ENCODE measurements at places on chromosomes 11 and 22.

DNA sequence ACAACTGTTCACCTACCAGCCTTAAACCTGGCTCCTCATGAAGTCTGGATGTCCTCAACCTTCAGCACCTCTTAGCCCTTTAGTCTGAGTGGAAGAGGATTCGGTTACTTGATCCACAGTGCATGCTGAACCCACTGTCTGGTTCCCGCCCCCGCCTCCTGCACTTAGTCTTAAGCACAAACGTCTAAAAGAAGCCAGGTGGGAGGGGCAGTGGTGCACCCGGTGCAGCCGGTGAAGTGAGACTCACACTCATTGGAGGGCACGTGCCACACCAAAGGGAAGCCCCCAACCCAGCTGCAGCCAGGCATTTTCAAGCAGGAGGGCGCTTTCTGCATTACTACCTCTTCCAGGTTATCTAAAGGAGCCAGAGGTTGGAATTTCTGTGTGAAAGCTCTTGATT, 146.8 kb downstream of the COMMD9 start:
- DNase-seq = no peak

DNA sequence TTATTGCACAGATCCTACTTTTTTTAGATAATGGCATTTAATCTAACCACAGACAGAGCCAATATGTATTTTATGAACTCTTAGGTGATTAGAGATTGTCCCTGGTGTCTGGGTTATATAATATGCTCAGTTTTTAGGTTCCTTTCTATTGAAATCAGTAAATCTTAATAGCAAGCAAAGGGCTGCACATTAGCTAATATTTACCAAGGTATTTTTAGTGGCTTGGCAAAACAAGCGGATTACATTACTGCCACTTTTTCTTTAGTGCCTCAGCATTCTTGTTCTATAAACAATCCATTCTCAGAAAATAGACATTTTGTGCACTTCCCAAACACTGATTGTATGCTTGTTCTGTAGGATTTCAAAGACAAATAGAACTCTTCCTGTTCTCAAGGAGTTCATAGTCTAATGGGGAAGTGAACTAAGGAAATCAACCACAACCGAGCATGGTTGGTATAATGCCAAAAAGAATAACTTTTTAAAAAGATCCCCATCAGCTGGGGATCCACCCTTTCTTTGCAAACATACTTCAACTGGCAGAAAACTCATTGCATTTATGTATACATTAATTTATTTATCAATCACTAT, 23.8 kb downstream of the KCNJ1 start:
- no peak for DNase-seq

DNA sequence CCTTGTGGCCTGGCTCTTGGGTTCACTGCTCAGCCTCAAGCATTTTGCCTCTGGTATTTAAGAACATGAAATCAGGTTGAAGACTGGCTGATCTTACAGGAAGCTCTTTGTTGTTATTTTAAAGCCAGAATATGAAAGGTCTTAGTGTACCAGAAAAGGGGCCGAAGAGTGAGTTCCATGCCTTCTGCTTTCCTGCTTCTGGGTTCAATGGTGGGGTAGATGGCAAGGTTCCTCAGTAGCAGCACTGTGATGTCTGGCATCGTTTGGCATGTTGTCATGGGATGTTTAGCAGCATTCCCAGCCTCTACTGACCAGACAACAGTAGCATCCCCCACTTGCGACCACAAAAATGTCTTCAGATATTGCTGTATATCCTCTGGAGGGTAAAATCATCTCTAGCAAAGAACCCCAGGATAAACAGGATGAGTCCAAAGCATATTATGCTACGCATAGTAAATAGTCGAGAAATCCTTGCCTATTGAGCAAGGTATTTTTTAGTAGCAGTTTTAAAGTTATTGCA, 2.4 kb downstream of the VPS26B start:
- no peak for DNase-seq

- DNase-seq = peak; percentile 85
Observed at GRCh38 chr11:74468521-74468920, 1.2 kb upstream of the KCNE3 start.

DNA sequence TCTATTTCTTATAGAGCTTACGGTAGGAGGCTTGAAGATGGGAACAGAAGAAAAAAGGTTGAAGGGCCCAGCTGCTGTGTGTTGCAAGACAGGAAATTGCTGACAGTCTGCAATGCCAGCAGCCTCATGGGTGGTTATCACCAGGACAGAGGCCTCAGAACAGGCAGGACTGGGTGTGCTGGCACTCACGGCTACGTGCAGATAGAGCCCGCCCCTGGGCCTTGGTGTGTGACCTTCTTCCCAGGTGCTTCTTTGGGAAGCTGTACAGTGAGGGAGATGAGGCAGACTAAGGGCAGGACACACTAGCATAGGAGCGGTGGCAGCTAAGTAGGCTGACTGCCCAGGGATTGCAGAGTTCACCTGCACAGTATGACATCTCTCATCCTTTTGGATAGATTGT, 12.6 kb downstream of the PRAME start:
- peak; percentile 22 for DNase-seq

DNA sequence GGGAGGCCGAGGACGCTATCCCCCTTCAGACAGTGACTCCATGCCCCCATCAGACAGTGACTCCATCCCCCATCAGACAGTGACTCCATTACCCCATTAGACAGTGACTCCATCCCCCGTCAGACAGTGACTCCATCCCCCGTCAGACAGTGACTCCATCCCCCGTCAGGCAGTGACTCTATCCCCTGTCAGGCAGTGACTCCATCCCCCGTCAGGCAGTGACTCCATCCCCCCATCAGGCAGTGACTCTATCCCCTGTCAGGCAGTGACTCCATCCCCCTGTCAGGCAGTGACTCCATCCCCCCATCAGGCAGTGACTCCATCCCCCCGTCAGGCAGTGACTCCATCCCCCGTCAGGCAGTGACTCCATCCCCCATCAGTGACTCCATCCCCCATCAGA, 9.1 kb upstream of the TTLL8 start:
- no peak for DNase-seq

DNA sequence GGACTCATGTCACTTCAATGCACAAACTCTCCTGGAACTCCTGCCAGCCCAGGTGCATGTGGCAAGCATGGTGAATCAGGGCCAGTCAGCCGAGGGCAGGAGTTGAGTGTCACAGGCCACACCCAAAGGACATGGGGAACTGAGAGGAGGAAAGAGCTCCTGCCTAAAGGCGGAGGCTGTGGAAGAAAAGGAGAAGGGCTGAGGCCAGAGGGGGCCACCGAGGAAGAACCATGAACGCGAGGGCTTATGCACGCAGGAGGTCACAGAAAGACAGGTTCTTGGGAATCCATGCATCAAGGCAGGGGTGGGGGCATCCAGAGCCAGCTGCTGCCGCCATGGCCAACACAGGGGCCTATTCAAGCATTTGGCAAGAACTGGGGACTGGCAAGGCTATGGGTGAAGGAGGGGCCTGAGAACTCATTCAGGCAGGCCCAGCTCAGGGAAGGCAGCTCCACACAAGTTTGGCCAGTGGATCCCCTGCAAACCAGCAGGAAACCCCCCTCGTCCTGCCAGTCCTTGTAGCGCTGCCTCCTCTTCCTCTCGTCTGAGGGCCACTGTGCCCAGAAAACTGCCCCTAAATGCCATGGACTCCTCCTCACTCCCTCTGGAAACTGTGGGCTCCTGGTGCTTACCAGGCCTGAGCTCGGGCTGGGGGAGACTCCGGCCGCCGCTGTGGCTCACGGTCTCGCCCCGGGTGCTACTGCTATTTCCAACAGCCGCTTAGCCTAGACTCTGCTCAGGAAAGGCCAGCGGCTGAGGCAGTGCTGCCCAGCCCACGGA, 15.4 kb downstream of the PPM1F start:
- DNase-seq = no peak

DNA sequence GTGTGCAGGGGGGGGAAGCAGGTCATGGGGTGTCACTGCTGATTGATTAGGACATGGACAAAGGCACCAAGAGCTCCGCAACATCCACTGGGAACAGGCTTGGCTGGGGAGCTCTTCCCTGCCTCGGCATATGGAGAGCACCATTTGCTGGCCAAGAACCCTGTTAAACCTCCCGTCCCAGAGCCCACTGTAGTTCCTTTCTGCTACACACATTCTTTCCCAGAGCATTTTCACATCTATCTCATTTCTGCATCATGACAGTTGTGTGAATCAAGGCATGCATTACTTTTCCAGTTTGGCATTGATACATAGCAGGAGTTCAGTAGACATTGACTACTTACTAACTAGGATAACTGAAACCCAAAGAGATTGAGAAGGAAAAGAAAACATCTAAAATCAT, 333.4 kb upstream of the B3GAT1 start:
- DNase-seq = no peak

- peak; percentile 97 for DNase-seq
Observed at GRCh38 chr11:32312865-32313403, 122.4 kb downstream of the WT1 start.

DNA sequence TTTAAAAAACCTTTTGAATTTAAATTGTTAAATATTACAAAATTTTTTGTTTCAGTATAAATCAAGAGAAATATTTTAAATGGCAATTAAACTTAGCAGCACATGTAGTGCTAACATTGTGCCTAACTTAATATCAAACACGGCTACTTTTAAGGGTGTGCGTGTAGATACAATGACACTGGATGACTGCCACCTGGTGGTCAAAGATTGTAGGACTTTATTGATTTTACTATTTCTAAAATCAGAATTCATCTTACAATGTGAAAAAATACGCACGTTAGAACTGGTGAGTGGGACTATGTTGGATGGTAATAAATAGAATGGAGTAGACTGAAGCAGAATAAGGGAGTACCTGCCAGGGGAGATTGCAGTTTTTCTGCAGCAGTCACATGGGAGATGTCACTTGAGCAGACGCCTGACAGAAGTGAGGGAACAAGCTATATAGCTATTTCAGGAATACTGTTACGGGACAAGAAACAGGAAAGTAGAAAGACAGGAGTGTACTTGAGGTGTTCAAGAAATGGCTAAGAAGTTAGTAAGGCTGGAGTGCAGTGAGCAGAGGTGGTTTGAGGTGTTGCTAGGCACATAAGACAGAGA, 52.9 kb downstream of the UVRAG start:
- peak; percentile 68 for DNase-seq

DNA sequence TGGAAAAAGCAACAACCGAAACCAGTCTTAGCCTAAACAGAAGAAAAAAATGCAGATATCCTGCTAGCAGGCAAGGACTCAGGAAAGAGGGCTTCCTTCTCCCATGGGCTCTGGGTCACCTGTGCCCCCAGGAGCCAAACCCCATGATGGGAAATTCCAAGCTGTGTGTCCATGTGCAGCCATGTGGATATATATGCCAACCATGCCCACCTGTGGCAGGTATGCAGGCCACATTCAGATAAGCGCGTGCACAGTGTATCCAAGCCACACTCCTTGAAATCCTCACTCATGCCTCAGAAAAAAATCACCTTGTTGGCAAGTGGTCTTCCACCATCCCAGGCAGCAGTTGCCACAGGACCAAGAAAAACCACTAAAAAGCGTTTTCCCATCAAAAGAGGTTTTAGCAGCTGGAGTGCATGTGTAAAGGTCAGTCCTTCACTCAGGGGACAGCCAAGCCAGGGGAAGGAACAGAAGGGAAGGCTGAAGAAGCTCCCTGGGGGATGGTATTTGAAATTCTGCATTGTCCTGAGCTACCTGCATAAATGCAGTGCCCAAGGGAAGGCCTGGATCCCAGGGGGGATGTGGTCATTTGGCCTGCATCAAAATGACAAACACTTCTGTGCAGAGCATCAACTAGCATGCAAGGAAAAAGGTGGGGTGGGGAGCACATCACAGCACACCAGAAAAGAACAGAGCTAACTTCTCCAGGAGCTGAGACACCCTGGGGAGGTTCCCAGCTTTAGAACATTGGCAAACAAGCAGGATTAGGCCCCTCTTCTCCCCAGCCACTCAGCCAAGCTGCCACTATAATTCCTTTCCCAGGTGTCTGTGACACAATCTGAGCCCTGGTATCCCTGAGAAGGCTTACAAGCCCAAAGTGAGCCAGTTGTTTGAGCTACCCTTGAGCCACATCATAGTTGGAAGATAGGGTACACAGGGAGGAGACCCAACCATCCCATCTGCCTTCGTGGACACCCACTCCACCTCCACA, 76.2 kb downstream of the GALNT18 start:
- no peak for DNase-seq

- no peak for DNase-seq
Observed at GRCh38 chr11:66782726-66783125, 53.7 kb upstream of the SPTBN2 start.

DNA sequence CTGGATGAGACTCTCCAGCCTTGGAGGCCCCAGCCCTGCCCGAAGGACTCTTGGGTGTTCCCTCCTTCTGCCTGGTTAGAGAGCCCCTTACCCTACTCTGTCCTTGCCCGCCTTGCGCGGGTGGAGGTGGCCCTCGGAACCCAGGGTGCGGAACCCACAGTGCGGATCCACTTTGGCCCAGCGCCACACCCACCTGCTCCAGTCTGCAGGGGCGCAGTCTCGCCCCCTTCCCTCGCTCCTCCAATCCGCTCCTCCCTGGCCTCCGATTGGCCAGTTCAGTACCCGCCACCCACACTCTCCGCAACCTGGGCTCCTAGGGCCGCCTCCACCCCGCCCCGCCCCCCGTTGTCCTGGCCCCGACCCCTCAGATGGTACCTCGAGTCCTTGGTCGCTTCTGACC, 2.4 kb downstream of the CAPN1 start:
- no peak for DNase-seq

GRCh38 chr11:46254133-46254491, 23.4 kb upstream of the CREB3L1 start:
- no peak for DNase-seq

GRCh38 chr11:46102843-46103242, 18.4 kb downstream of the PHF21A start:
- no peak for DNase-seq

- no peak for DNase-seq
Observed at GRCh38 chr11:128713595-128713994, 19.7 kb downstream of the FLI1 start.

- no peak for DNase-seq
Observed at GRCh38 chr11:47337229-47337924, 15.1 kb downstream of the MYBPC3 start.

- no peak for DNase-seq
Observed at GRCh38 chr11:63595296-63595695, 18.9 kb downstream of the PLAAT3 start.

GRCh38 chr11:13679768-13680167, 11.3 kb downstream of the FAR1 start:
- DNase-seq = no peak

- no peak for DNase-seq
Observed at GRCh38 chr22:32622004-32622743, 147.6 kb downstream of the FBXO7 start.

- peak; percentile 29 for DNase-seq
Observed at GRCh38 chr11:16028419-16028818, 327.9 kb downstream of the SOX6 start.

GRCh38 chr11:15870911-15871310, 485.4 kb downstream of the SOX6 start:
- DNase-seq = peak; percentile 5

GRCh38 chr22:49005557-49005956, 822.1 kb downstream of the BRD1 start:
- DNase-seq = no peak

GRCh38 chr11:63882555-63883242, 34.3 kb downstream of the RCOR2 start:
- peak; percentile 35 for DNase-seq

- DNase-seq = peak; percentile 57
Observed at GRCh38 chr22:17213976-17214375, 5.3 kb downstream of the ADA2 start.

Data from A673 (cell line).